ENCODE measurements at places on chromosomes 4 and X.

- DNase-seq, result no peak
- H3K4me1 ChIP-seq, result no peaks in the 10 kb centered on the region
- H3K27me3 ChIP-seq, result peaks cover 5% of the 10 kb centered on the region
- H3K27ac ChIP-seq, result no peak overlapping the region
These were observed 48.9 kb upstream of the TEX13A start for GRCh38 chrX:105269386-105269785.

DNA sequence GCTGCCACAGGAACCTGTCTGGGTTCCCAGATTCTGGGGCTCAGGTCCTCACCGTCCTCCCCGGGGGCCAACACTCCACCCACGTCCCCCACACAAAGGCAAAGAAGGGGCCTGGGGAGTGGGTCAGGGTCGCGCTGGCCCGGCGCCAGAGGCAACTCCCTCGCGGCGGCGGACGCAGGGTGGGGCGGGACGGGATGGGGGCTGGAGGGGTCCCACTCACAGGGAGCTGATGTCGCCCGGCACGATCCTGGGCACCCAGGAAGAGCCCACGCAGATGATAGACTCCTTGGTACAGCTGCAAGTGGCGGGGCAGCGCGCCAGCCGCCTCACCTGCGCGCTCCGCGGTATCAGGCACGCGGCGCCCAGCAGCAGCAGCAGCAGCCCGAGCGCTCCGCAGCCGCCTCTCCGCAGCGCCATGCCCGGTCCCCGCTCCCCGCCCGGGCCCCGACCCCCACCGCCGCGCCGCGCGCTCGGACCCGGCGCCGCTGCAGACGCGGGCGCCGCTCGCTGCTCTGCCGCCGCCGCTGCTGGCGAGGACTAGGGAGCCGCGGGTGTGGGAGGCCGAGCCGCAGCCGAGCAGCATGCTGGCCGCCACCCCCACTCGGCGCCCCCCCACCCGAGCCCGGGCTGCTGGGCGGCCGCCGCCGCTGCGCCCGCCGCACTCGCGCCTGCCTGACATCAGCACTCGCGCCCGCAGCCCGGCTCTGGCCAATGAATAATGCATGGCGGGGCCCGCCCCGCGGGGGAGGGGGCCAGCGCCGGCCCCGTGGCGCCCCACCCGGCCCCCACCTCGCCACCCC, at the start of gene LGI2:
Gene LGI2, minus strand, starts transcription at position 670 of the 800 bp plus-strand sequence. Its CDS starts 253 bp downstream, at position 417.
- H3K4me3 ChIP-seq, result peak within 1 kb of the TSS; percentile 44
- H3K36me3 ChIP-seq, result no peaks in the 10 kb centered on the region
- no peaks in the 10 kb centered on the region for H3K27me3 ChIP-seq
- peak within 1 kb of the TSS; percentile 58 for H3K27ac ChIP-seq
- no peaks in the 10 kb centered on the region for H3K4me1 ChIP-seq

DNA sequence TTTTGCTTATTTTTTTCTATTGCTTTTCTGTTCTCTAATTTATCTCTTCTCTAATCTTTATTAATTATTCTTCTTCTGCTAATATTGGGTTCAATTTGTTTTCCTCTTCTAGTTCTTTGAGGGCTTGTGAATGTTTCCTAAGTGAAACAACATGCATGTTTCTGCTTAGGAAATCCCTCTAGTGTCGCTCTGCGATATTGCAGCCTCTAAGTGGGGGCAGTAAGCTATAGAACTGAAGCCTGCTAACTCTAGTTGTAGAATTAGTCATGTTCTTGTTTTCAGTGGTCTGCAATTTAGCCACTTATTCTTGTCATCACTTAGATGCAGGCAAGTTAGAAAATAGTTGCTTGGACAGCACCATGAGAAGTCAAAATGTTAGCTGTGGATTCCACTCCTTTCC, 222.6 kb downstream of the SPIN4 start:
- no peak for DNase-seq
- no peaks in the 10 kb centered on the region for H3K36me3 ChIP-seq
- H3K27me3 ChIP-seq, result no peaks in the 10 kb centered on the region
- no peak overlapping the region for H3K27ac ChIP-seq

GRCh38 chr4:184154199-184154598, 63.5 kb downstream of the ENPP6 start:
- H3K4me3 ChIP-seq, result no peak overlapping the region
- H3K27me3 ChIP-seq, result no peaks in the 10 kb centered on the region
- H3K27ac ChIP-seq, result peak overlapping the region; percentile 77
- peaks cover 16% of the 10 kb centered on the region for H3K4me1 ChIP-seq
- DNase-seq, result no peak

- no peak overlapping the region for H3K4me3 ChIP-seq
- H3K4me1 ChIP-seq, result no peaks in the 10 kb centered on the region
- no peak for DNase-seq
- no peak overlapping the region for H3K27ac ChIP-seq
- no peaks in the 10 kb centered on the region for H3K27me3 ChIP-seq
These were observed 856.6 kb downstream of the CENPC start for GRCh38 chr4:66688674-66689073.

DNA sequence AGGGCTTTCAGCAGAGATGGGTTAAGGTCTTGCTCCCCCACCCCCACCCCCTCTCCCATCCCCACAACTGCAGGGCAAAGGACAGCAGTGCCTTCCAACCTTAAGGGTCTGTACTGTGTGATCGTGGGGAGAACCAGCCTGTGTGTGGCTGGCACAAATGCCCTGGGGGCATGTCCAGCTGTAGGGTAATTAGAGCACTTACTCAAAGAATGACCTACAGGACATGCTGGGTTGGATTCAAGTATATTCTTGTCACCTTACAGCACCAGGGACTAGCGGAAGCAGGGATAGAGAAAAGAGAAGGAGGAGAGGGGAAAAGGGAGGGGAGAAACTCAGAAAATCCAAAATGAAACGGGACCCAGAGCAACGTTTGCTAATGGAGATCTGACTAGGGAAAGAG, 191.3 kb upstream of the GATB start:
- no peaks in the 10 kb centered on the region for H3K4me1 ChIP-seq
- no peaks in the 10 kb centered on the region for H3K36me3 ChIP-seq
- H3K4me3 ChIP-seq, result no peak overlapping the region
- DNase-seq, result no peak
- H3K27ac ChIP-seq, result no peak overlapping the region

DNA sequence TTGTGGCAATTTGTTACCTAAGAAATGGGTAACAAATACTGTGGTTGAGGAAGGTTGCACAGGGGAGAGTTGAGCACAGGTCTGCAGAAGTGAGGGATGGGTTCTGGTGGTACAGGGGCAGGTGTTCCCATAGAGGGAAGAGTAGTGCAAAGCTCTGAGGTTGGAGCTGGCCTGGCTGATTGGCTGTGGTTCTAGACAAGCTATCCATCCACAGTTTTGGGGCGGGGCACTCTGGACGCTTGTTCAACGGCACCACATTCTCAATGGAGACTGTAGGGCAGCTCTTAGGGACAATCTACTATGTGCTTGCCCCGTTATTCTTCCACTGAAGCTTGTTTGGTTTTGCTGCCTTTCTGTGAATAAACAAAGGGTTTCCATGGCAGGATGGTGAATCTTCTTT, 35.4 kb downstream of the NAT8L start:
- no peaks in the 10 kb centered on the region for H3K4me1 ChIP-seq
- no peak overlapping the region for H3K27ac ChIP-seq
- DNase-seq, result no peak

GRCh38 chrX:11619441-11619840, 46.3 kb downstream of the ARHGAP6 start:
- H3K4me3 ChIP-seq, result no peak overlapping the region
- no peaks in the 10 kb centered on the region for H3K27me3 ChIP-seq
- H3K4me1 ChIP-seq, result no peaks in the 10 kb centered on the region
- H3K36me3 ChIP-seq, result no peaks in the 10 kb centered on the region

- no peaks in the 10 kb centered on the region for H3K4me1 ChIP-seq
- no peak overlapping the region for H3K4me3 ChIP-seq
- DNase-seq, result no peak
- H3K36me3 ChIP-seq, result peaks cover 54% of the 10 kb centered on the region
- no peak overlapping the region for H3K27ac ChIP-seq
- H3K27me3 ChIP-seq, result no peaks in the 10 kb centered on the region
These were observed 62.2 kb downstream of the NSUN7 start for GRCh38 chr4:40811956-40812355.

- H3K36me3 ChIP-seq, result no peaks in the 10 kb centered on the region
- no peaks in the 10 kb centered on the region for H3K4me1 ChIP-seq
- no peaks in the 10 kb centered on the region for H3K27me3 ChIP-seq
These were observed 34.9 kb downstream of the GYG2 start for GRCh38 chrX:2863646-2864045.

DNA sequence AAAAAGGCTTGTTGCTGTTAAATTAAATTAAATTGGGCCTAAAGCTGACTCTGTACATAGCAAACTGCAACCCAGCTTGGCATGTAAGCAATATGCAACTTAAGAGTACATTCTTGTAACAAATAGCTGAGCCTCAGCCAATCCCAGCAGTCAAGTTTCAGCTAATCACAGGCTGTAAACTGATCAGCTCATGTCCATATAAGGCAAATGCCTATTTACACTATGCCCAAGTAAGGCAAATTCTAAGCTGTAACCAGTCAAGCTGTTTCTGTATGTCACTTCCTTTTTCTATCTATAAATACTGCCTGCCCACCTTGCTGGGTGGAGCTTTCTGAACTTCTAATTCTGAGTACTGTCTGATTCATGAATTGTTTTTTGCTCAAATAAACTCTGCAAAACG, 429.1 kb upstream of the FTHL17 start:
- no peaks in the 10 kb centered on the region for H3K27me3 ChIP-seq
- H3K27ac ChIP-seq, result peak overlapping the region; percentile 68
- no peak overlapping the region for H3K4me3 ChIP-seq
- H3K4me1 ChIP-seq, result no peaks in the 10 kb centered on the region
- no peak for DNase-seq
- no peaks in the 10 kb centered on the region for H3K36me3 ChIP-seq

GRCh38 chr4:16801356-16801755, 97.1 kb downstream of the LDB2 start:
- H3K4me1 ChIP-seq, result no peaks in the 10 kb centered on the region
- H3K4me3 ChIP-seq, result no peak overlapping the region
- H3K36me3 ChIP-seq, result no peaks in the 10 kb centered on the region
- DNase-seq, result no peak
- no peak overlapping the region for H3K27ac ChIP-seq

DNA sequence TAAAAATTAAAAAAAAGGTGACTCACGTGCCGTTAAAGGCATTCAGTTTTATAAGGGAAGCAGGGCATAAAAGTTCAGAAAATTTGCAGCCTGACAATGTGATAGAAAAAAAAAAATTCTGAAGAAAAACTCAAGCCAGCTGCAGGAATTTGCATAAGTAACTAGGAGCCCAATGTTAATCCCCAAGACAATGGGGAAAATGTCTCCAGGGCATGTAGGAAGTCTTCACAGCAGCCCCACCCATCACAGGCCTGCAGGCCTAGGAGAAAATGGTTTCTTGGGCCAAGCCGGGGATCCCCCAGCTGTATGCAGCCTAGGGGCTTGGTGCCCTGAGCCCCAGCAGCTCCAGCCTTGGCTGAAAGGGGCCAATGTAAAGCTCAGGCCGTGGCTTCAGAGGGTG, 31.2 kb downstream of the CHM start:
- H3K4me3 ChIP-seq, result no peak overlapping the region
- no peak overlapping the region for H3K27ac ChIP-seq
- H3K4me1 ChIP-seq, result no peaks in the 10 kb centered on the region

GRCh38 chr4:11565899-11566298, 137.2 kb upstream of the HS3ST1 start:
- no peak for DNase-seq
- no peaks in the 10 kb centered on the region for H3K4me1 ChIP-seq
- H3K4me3 ChIP-seq, result no peak overlapping the region
- H3K27me3 ChIP-seq, result no peaks in the 10 kb centered on the region

DNA sequence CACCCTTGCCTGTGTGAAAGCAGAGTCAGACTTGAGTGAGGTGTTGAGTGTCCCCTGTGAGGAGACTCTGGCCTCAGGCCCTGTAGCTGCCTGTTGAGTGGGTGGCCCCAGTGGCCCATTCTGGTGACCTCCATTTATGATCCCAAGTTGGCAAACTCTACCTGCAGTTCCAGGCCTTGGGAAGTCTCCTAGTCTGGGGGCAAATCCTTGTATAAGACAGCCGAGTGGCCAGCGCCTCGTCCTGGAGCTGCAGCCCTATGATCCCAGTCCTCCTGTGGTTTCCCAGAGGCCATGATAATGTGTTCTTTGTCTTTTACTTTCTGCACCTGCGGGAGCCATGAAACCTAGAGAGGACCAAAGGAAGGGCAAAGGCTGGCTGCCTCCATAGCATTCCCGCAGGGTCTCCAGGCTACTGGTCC, 58.7 kb downstream of the NBDY start:
- H3K4me3 ChIP-seq, result no peak overlapping the region
- no peak for DNase-seq
- H3K36me3 ChIP-seq, result no peaks in the 10 kb centered on the region
- H3K27ac ChIP-seq, result no peak overlapping the region
- no peaks in the 10 kb centered on the region for H3K27me3 ChIP-seq

DNA sequence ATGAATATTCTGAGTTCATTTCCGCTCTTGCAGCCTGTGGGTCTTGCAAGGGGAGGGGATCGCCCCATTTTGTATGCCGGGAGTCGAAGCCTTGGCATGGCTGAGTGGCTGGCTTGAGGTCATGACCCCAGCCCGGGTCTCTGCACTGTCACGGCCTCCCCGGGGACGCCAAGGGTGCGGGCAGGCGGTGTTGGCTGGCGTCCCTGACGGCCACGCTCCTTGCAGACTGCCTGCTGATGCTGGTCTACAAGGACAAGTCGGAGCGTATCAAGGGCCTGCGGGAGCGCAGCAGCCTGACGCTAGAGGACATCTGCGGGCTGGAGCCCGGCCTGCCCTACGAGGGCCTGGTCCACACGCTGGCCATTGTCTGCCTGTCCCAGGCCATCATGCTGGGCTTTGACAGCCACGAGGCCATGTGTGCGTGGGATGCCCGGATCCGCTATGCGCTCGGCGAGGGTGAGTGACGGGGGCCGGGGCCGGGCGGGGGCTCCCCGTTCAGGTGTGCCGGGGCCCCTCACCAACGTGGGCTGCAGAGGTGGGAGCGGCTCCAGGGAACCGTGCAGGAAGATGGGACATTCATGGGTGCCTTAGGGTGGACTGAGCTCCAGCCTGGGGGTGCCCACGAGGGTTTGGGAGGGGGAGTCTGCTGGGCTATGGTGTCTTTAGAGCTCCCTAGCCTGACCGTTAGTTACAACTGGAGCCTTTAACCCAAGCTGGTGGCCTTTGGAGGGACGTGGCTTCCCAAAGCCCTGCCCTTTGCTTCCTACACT, 10.3 kb downstream of the DOK7 start:
- no peak for DNase-seq
- no peaks in the 10 kb centered on the region for H3K4me1 ChIP-seq
- H3K27me3 ChIP-seq, result no peaks in the 10 kb centered on the region
- H3K36me3 ChIP-seq, result no peaks in the 10 kb centered on the region

GRCh38 chr4:24476282-24476681, 108.1 kb downstream of the DHX15 start:
- H3K4me1 ChIP-seq, result peaks cover 17% of the 10 kb centered on the region
- DNase-seq, result no peak
- H3K27ac ChIP-seq, result no peak overlapping the region
- no peaks in the 10 kb centered on the region for H3K36me3 ChIP-seq
